ENCODE measurements at places on chromosomes 7 and 10. TPM values are rescaled to one million over a fixed set of nuclear protein-coding genes. Genes with fewer than 3 reads are reported as not detected.

DNA sequence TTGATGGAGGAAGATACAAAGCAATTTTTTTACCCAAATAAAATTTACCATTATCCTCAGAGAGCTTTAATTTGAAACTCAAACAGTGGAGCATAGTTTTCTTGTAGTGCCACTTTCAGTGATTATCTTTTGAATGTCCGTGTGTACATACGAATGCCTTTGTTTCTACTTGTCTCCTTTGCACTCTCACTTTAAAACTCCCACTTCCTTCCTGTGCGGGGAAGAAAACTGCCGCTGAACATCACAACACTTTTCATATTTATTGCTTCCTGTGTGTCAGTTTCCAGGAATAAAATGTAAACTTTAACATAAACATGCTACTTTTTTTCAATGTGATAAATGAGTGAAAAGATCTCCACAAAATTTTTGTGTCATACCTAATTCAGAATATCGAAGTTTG lies 102.4 kb downstream of the SEMA3A start:
- DNase-seq: no peak

- DNase-seq: peak; percentile 34
Observed at GRCh38 chr10:76991621-76992020, 646.0 kb downstream of the KCNMA1 start.

DNA sequence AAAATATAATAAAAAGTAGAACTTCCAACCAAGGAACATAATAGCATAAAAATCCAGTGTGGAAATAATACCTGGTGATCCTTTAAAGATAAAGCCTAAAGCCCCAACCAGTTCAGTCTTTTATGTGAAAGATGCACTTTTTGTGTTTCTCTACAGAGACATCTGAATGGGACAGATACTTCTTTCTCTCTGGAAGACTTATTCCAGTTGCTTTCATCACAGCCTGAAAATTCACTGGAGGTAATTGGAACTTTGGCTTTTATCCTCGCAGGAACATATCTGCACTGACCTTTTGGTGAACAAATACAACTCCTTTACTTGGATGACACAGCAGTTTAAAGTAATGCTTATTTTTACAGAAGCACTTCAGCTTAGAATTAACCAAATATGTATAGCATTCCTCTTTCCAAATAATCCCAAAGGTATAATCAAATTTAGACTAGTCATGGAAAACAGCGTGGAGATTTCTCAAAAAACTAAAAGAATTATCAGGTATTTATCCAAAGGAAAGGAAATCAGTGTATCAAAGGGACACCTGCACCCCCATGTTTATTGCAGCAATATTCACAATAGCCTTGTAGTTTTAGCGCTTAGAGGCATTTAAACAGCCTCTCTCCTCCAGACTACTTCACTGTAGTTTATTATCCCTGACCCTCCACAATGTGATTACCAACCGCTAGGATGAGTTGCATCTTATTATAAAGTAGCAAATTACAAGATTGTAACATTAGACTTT lies 16.8 kb downstream of the HNRNPA2B1 start:
- DNase-seq: no peak

DNA sequence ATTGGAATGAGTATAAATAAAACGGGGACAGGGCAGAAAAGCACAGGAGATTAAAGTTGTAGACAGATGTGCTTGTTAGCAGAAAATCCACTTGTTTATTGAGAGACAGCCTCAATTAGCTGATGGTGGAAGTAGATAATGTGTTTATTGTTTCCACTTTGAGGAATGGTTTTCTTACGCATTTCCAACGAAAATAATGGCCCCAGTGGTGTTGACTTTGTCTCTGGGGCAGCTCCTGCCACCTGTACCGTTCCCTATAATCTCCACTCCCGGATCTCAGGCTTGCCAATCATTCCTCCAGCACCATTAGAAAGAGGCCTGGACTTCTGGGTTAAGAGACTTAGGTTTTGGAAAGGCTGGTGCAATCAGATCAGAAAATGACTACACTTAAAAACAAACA lies 638.7 kb downstream of the PARD3 start:
- DNase-seq: no peak

- DNase-seq: no peak
Observed at GRCh38 chr10:5694573-5694972, 9.9 kb downstream of the TASOR2 start.

DNA sequence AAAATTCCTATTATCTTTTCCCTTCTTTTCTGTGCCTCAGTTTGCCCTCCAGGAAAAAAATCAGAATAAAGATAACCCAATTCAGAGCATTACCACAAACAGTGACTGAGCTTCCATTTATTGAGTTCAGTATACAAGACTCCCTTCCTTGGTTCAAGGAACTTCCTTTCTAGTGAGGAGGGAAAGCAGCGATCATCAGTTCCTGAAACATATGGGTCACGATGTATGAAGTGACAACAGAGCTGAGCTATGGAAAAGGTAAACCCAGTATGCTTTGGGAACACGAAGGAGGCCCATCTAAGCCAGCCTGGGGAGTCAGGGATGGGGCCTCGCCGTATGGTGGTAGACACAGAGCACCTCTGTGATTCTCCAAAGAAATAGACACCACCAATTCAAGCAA lies 15.8 kb downstream of the C10orf71 start:
- DNase-seq: no peak

- DNase-seq: peak; percentile 78
Observed at GRCh38 chr10:84424731-84425167, 96.4 kb downstream of the CCSER2 start.

DNA sequence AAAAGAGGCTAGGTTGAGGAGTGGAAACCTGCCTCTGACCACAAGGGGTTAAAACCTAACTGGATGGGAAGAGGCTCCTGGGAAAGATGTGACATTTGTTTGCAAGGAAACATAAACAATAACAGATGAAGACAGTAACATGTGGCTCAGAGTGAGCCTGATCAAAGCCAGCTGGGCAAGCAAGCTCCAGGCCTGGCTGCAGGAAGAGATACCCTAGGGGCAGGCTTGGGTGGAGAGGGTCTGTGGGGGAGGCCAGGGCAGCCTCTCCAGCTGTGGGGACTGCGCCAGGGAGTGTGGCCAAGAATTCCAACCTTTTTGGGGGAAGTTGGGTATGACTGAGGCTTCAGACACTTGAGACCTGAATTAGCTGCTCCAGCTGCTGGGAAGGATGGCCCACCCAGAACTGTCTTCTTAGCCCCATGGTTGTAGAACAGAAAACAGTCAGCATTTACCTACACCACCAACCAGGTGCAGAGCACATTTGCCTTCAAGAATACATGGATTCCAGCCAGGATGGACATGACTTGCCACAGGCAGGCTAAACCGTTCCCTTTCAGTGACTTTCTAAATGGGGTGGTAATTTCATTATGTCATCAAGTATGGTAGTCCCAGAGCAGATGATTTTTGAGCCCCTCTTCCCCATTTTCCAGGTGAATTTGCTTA lies 10.4 kb upstream of the FAM170B start:
- DNase-seq: no peak

DNA sequence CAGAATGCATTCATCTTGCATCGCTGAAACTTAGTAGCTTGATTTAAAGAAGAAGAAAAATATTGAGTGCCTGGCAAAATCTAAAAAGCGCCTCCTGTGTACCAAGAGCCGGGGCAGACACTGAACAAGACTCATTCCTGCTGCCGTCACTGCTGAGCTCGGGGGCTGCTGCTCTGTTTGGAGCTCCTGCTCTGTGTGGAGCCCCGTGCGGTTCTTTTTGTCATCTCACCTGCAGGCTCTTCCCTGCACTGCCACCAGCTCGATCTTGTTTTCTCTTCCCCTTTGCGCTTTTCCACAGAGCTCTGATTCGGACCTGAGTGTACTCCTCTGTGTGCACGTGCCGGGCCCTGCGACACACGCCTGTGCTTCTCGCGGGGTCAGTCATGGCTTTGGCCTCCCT lies 462.1 kb upstream of the DPP6 start:
- no peak for DNase-seq

- peak; percentile 38 for DNase-seq
Observed at GRCh38 chr10:58152673-58153263, 114.9 kb downstream of the IPMK start.

- DNase-seq: no peak
Observed at GRCh38 chr10:77653210-77653609, 15.6 kb upstream of the KCNMA1 start.

DNA sequence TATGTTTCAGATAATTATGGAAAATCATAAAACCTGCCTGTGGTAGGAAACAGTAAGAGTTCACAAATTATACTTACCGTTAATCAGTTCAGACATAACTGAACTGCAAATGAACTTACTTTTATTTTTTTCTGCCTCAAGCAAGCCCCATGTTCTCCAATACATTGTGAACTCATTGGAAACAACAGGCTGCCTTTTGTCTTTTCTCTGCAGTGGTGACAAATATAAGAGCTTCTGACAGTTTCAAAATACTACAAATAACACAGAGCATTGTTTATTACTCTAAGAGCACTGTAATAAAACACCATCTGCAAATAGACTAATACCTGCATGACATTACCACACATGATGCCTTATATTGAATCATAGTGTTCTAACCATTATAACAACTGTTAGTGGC lies 94.0 kb upstream of the CDCA7L start:
- no peak for DNase-seq

DNA sequence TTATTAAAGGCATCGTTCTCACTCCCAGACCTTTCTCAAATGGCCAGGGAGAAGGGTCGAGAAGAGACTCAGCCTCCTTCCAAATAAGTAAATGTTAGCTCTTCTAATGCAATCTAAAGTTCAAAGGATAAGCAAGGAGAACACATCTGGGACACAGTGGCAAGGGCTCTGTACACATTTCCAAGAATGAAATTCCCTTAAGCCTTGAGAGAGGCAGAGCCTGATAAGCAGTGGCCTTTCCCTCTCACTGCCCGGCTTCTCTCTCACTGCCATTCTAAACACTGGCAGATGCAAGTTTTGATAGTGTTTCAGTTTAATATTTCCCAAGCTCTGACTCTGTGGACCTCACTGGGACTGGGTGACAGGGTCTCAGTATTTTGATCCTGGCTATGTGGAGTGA lies 35.1 kb upstream of the EXOC4 start:
- no peak for DNase-seq

DNA sequence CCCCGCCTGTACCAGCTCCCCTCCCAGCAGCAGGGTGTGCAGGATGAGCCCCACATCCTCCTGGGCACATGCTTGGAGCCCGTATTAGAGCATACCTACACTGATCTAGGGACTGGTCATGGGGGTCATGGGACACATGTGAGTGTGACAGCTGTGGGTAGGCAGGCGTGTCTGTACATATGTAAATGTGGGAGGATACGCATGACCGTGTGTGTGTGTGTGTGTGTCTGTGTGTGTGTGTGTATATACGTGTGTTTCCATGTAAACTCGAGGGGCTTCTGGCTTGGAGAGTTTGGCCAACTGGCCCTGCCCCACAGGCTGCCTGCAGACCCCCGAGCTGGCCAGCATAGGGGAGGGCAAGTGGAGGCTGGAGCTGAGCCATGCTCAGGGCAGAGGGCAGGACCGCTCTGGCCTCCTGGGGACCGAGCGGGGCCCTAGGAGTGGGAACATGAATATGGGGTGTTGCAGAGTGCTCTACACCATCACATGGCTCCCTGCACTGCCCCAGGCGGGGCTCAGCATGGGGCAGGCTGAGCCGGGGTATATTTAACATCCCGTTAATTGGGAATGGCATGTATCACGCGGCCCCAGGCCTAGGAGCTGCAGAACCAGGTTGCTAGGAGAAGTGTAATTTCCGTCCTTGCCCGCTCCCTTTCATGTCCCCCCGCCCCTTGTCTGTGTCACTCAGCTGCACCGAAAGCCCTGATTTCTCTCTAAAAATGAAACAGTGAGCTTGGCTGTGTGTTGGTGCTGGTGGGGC lies 152.7 kb upstream of the PCBD1 start:
- DNase-seq: peak; percentile 13

DNA sequence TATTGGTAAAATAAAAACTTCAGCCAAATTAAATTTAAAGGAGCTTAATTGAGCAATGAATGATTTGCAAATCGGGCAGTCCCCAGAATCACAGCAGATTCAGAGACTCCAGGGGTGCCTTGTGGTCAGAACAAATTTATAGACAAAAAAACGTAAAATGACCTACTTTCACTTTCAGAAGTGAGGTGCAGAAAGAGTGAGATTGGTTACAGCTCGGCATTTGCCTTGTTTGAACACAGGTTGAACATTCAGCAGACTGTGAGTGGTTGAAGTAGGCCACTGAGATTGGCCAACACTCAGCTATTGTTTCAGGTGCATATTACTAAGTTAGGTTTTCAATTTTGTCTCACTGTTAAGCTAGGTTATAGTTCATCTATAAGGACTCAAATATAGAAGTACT lies 153.4 kb downstream of the BICC1 start:
- no peak for DNase-seq

- peak; percentile 47 for DNase-seq
Observed at GRCh38 chr7:107725138-107725740, 18.7 kb upstream of the CBLL1 start.

DNA sequence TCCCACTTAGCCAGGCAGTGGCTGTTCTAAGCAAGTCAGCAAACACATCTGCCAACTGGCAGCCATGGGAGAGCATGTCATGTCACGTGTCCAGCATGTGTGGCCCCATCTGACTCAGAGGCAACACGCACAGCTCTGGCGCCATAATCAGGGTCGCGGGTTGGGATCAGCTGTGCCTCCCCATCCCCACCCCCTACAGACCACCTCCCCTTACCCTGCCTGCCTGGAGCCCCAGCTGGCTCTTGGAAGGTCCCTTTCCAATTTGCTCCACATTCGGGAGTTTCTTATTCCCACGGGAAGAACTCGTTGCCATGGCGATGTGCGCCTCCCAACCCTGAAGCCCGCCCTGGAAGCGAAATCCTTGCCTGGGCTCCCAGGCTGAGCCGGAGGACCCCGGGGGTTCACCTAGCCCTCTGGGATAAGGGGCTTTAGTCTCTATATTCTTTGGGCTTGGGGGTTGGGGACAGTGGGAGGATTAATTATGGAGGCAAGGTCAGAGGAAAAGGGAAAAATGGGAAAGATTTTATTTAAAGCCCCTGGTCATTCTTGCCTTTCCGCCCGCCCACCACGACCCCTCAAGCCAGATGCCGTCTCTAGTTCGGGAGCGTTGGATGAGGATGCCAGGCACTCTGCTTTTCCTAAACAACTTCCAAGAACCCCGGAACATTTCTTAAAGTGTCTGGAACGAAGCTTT lies 283.7 kb downstream of the ZEB1 start:
- DNase-seq: peak; percentile 82

DNA sequence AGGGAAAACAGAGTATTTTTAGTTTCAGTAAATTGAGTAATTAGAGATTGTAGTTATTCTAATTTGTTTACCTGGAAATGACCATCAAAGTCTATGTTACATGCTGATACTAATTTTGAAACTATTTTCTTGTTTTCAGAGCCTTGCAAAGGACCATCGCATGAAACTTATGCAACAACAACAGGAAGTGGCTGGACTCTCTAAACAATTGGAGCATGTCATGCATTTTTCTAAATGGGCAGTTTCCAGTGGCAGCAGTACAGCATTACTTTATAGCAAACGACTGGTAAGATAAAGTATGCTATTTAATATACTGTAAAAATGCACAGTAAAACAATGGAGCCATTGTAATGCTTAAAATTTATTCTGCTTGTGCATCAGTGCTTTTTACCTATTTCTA lies 78.5 kb downstream of the TRIM24 start:
- DNase-seq: no peak

Gene SP4
- 19.1 TPM for total RNA-seq

Gene TMEM270
- total RNA-seq: not detected

Gene DOCK4
- 32.7 TPM for total RNA-seq

Gene BTBD16
- not detected for total RNA-seq

Gene FAM25C
- not detected for total RNA-seq

Gene PRSS37
- not detected for total RNA-seq

Gene SUV39H2
- total RNA-seq: 16.4 TPM

Gene NPC1L1
- 0.24 TPM for total RNA-seq

Gene HOXA6
- 4.2 TPM for total RNA-seq
